ENCODE measurements at places on chromosomes 6 and 20.

GRCh38 chr6:71209626-71210025 lies 79.0 kb upstream of the OGFRL1 start:
- no peak for DNase-seq

DNA sequence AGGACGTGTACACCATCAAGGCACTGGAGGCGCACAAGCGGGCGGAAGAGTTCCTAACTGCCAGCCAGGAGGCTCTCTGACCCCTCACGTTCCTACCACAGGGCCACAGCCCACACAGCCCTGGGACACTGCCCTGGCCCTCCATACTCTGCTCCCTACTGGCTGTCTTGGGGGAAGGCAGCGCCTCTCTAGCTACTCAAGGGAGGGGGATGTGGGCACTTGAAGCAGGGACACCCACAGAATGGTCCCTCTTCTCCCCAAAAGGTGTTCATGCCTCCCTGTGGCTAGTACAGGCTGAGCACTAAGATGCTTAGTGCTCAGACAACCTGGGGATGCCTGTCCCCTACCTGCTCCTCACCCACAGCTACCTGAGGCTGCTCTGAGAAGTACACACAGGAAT lies 2.5 kb downstream of the MEA1 start:
- DNase-seq, result no peak

GRCh38 chr6:31351401-31352309 lies 5.3 kb downstream of the HLA-B start:
- no peak for DNase-seq

- no peak for DNase-seq
Measured at GRCh38 chr6:47483516-47483852, 5.9 kb downstream of the CD2AP start.

DNA sequence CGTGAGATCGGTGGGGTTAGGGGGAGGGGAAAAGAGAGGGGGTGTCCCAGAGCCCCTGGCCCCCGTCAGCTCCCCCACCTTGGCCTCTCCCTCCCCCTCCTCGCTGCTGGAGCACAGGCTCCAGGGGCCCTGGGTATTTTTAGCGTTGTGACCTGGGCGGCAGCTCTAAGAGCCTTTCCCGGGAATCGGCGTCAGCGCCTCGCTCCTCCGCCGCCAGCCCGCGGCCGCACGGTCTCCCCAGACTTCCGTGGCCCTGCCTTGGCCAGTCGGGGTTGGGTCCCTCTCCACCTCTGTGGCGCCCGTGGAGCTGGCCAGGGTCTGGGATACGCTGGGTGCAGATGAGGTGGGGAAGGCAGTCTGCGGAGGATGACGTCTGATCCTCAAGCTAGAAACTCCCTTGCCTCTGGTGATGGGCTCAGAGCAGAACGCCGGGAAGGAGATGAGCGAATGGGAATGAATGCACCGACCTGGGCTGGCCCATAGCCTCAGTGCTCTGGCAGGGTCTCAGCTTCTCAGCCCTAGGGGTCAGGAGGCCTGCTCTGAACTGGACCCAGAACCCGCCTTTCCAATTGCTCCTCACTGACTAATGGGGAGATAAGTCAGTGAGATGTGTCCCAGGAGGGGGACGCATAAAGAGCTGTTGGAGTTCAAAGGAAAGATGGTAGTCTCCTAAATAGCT lies 883 bp upstream of the DBNDD2 start:
- DNase-seq, result no peak

DNA sequence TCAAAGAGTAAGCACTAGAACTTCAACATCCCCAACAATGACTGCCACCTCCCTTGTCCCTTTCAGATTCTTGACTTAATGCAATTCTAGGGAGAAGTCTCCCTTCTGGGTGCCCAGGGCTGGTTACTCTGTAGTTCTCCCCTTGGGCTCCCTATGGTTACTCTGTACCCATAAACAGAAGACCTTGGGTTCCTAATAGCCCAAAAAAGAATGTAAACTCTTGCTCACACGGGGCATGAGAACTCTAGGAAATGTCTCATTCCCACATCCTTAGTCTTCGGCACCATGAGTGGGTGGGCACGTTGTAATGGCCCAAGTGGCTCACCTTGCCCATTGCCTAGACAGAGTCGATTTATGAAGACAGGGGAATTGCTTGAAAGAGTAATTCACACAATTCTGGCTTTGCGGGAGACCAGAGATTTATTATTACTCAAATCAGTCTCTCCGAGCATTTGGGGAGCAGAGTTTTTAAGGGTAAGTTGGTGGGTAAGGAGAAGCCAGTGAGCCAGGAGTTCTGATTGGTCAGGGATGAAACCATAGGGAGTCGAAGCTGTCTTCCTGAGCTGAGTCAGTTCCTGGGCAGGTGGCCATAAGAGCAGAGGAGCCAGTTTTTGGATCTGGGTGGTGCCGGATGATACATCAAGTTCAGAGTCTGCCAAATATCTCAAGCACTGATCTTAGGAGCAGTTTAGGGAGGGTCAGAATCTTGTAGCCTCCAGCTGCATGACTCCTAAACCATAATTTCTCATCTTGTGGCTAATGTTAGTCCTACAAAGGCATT lies 61.2 kb upstream of the SIRPG start:
- peak; percentile 21 for DNase-seq

GRCh38 chr20:51422514-51423289 lies 119.8 kb downstream of the NFATC2 start:
- no peak for DNase-seq

DNA sequence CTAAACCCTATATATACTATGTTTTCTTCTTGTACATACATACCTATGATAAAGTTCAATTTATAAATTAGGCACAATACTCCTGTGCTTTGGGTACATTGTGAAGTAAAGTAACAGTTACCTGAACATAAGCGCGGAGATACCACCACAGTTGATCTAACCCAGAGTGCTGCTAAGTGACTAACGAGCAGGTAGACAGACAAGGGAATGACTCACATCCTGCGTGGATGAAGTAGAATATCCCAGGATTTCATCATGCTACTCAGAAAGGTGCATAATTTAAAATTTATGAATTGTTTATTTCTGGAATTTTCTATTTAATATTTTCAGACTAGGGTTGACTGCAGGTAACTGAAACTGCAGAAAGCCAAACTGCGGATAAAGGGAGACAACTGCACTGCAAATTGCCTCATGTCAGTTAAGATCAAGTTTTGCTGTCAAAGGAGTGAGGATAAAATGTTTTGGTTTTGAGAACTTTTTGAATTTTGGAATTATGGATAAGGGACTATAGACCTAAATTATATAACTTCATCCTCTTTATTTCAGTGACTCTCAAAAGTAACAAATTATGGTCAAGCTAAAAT lies 14.4 kb downstream of the MKKS start:
- DNase-seq, result no peak

- no peak for DNase-seq
Measured at GRCh38 chr20:38579219-38579910, 1.6 kb upstream of the ADIG start.

DNA sequence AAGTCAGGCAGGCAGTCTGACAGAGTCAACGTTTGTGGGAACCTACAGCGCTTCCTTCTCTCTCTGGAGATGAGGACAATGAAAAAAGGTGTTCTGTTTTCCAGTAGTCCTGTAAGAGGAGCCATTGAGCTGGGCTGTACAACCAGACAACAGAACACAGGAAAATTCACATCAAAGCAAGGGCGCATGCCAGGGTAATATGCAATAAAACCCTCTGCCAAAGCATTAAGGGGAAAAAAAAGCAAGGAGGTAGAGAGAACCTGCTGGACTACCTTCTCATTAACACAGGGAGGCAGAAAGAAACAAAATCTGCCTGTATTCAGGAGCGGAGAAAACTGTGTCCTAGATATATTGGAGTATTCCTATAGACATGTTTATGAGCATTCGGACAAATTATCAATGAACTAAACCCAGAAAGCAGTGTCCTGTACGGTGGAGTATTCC lies 1.3 kb downstream of the RNF24 start:
- peak; percentile 35 for DNase-seq

DNA sequence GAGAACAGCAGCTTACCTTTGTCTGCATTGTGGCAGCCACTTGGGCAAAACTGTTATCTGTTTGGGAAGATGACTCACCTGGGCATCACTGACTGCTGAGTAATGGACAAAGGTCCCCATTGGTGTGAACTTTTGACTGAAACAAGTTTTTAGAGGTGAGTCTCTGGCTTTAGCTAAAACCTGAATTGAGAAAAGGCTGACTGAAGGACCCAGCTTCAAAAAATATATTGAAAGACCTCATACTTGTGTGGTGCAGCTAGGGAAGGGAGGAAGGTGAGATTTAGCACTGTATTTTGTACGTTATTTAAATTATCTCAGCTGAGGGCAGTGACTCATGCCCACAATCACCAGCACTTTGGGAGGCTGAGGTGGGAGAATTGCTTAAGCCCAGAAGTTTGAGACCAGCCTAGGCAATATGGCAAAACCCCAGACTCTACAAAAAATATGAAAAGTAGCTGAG lies 4.5 kb upstream of the CITED2 start:
- no peak for DNase-seq

DNA sequence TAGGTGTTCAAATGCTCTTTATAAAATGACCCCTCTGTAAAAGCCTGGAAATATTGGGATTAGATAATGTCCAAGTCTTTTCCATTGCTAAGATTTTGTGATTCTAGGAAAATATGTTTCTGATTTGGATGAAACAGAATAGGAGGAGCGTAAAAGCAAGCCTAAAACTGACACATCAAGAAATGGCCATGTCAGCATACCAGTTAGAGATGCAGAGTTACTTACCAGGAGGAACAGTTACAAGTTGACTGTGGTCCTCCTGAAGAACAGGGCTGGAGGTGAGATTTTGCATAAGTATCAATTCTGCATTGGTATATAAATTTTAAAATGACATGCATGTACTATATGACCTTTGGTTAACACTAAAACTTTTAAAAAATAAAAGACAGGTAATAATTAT lies 35.3 kb downstream of the EYA2 start:
- no peak for DNase-seq

DNA sequence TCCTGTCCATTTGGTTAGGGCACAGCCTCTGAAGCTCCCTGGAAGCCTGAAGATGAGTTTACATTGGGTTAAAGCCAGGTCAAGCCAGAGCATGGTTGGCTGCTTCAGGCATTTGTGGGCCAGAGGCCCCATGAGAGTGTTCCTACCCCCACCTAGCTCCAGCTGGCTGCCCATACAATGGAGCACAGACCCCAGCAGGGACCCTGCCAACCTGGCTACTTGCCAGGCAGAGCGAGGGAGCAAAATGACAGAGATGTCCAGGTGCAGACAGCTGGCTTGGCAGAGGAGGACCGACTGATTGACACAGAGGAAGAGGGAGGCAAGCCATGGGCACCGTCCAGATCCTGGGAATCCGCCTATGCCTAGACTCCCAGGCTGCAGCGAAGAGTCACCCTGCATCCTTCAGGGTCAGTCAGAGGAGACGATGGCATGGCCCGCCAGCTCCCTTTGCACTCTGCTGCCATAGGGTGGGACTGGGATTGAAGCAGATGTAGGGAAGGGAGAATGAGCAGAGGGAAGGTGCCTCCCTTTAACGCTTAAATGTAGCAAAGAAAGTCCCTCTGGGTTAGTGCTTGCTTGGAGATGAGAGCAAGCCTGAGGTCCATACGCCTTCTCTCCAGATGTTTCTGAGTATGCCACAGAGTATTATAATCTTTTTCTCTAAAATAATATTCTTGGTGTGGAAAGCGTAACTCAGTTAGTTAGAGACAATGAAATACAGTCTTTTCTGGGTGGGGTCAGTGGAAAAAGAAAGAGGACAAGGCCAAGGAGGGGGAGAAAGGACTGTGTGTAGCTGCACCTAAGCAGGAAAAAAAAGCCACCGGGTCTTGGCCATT lies 77.6 kb upstream of the FYN start:
- peak; percentile 62 for DNase-seq

- no peak for DNase-seq
Measured at GRCh38 chr6:14068133-14068532, 49.4 kb upstream of the CD83 start.

Data from smooth muscle cell of the brain vasculature (primary cell).